ENCODE measurements at places on chromosomes 7 and 10.

GRCh38 chr7:88203401-88203800 lies 16.4 kb downstream of the SRI start:
- DNase-seq: no peak

DNA sequence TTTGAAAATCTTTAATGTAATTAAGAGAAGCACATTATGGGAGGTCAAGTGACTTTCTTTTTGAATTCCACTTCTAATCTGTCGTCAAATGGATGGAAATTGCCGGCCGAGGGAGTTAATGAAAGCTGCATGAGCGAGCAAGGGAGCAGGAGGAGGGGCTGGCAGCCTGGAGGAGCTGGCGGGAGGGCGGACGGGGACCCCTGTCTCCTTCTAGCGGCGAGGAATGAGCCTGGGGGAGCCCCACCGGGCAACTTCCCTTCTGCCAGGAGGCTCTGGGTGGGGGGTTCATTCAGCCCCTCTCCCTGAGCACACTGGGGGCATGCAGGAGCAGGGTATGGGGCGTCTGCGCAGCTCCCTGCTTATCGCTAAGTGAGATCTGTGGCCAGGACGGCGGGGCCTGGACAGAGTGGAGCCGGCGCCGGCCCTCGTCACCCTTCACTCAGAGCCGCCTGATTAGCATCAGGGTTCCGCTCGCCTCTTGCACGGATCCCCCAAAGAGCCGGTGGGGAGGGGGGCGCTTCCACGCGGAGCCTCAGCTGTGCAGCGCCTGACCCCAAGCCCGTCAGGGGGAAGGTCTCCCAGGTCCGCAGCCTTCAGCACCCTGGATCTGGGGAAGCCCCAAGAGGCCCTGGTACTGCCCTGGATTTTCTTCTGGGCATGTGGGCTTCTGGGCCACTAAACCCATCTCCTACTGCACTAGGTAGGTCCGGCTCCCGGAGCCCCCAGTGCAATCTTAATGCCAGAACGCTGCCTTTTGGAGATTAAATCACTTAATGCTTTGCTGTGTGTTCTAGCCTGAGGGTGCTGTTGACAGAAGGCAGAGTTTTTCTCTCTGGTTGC lies 680.8 kb downstream of the LRMDA start:
- no peak for DNase-seq

- DNase-seq: no peak
These were observed 21.5 kb downstream of the SH3PXD2A start for GRCh38 chr10:103833731-103834365.

DNA sequence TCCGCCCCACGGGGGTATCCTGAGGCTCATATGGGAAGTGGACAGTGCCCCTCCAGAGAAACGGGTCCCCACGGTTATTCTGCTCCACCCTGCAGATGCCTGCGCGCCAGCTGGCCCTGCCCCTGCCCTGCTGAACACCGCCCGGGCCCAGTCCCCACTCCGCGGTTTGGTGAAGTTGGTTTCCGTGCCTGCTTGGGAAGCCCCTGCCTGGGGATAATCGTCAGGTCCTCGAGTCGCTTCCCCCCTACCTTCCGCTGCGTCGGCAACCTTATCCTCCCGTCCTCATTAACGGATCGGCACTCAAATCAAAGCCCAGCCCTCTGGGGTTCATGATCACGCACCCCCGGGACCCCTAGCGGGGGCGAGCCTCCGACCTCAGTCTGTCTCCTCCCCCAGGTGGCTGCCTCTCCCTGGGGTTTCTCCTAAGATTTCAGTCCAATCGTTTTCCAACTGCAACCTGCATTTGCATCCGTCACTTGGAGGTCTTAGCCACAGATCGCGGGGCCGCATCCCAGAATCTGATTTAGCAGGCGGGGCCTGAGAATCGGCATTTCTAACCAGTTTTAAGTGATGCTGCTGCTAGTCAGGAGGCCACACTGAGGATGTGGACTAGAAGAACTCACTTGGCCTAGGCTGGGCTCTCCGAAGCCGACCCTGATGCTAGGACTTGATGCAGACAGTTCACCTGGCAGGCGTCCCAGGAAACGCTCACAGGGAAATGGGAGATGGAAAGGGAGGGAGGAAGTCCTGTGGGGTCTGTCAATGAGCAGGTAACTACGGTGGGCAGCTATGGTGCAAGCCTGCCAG lies 27.6 kb downstream of the WDR86 start:
- DNase-seq: no peak

DNA sequence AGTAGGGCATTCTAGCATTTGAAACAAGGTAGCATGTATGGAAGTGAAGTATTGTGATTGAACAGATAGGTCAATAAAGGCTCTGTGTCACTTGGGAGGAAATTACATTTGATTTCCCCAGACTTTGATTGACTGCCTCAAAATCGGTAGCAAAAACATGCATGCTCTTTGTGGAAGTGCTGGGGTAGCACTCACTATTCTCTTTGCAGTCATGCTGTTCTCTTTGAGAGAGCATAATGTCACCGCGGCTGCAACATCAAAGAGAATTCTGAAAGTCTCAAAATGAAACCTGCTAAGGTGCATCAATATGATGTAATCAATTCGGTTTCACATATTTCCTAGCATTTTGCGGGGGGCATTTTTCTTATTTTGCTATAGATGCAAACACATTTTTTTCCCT lies 64.2 kb downstream of the ARMC3 start:
- no peak for DNase-seq

DNA sequence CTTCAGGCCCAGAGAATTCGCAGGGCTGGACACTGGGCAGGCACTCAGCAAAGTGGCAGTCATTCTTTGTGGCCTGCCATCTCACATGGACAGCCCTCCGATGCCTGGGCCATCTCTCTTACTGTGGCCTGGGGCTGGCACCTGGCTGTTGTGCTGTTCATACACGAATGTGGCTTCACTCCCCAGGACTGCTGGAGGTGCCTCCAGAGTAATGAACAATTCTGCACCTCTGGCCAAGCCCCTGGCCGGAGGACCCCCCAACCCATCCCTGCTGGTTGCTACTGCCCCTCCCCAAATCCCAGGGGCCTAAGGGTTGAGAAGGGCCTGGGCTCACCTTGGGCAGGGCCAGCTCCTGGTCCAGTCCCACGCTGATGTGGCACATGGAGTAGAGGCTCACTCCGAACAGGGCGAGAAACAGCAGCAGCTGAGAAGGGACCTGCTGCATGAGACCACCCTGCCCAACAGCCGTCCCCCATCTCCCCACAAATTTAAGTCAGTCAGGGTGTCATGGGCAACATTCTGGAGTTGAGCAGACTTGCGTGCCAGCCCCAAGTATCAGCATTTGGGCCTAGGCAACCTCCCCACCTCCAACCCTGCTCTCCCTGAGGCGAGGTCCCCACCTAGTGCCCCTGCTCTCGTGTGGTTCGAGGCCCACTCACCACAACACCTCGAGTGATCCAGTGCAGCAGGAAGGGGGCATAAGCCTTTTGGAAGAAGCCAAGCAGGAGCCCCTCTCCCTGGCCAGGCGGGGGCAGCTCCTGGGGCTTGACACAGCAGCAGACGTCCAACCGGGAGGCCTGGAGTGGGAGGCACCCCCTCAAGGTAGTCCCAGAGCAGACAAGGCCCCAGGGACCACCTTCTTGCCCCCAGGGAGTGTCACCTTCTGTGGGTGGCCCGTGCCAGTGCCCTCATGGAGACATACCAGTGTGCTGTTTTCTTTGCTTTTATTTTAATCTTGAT lies 9.4 kb downstream of the NPC1L1 start:
- DNase-seq: no peak

DNA sequence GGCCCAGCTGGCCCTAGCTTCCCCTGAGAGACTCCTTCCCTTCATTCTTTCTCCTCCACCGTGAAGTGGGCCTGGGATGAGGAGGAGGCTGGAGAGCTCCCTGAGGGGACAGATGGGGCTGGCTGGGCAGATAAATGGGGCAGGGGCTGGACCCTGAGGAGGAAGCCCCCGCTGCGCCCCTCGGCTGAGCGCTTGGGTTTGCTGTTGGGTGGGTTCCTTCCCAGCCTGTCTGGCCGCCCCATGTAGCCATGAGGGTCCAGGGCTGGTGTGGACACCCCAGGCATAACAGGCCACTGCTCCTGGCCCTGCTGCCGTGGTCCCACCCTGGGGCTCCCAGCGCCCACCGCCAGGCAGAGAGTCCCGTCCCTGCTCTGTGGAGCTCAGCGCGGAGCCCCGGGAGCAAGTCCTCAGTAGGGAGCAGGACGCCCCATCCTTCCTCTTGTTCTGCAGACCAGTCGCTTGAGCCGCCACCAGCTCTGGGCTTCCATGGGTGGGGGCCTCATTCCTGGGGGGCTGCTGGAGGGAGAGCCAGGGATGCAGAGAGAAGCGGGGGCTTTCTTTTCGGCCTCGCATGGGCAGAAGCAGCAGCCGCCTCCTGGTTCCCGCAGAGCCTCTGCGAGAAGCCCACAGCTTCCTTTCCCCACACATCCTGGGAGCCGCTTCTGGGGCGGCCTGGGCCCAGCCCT lies 266.4 kb upstream of the TCERG1L start:
- DNase-seq: no peak

DNA sequence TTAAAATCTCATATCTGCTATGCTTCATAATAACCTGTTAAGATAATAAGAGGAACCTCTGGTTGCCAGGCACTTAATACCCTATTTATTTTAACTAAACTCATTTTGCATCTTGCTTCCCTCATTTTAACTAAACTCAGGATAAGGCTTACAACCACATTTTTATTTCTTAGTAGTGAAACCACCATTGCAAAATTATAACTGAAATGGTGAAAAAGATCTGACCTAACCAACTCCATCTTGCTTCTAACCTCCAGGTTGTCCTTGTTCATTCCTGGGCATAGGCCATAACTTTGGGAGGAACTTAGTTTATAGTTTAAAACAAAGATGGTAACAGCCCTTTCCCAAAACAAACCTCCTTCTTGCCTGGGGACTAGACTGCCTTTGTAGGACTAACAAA lies 6.0 kb downstream of the FAM3C start:
- DNase-seq: no peak

DNA sequence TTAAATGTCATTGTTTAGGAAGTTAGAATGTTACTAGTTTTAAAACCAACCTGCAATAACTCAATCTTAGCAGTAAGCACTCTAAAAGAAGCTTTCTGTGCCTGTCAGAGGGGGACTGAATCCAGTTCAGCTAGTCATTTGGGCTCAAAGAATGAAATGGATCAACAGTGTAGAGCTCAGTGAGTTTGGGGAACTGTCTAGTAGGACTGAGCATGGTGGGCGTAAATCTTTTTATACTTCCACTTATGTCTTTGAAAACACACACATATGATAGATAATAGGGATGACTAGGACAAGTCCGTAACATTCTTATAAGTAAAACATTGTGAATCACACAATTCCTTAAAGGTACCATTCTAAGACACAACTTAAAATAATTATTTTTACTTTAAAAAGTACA lies 11.5 kb downstream of the GSAP start:
- no peak for DNase-seq

Data from stimulated activated CD4-positive, alpha-beta T cell treated with anti-CD3 and anti-CD28 coated beads, Interleukin-15, amount 100 ng/mL, for 1 hour (primary cell).